HT1080 (cell line): ENCODE measurements at places on chromosomes 16 and 17. TPM values are rescaled to one million over a fixed set of nuclear protein-coding genes. Genes with fewer than 3 reads are reported as not detected.

- no peak for DNase-seq
These were observed 290.4 kb downstream of the FOXL1 start for GRCh38 chr16:86868786-86869185.

- DNase-seq: no peak
These were observed 7.0 kb upstream of the OR2C1 start for GRCh38 chr16:3348547-3349167.

DNA sequence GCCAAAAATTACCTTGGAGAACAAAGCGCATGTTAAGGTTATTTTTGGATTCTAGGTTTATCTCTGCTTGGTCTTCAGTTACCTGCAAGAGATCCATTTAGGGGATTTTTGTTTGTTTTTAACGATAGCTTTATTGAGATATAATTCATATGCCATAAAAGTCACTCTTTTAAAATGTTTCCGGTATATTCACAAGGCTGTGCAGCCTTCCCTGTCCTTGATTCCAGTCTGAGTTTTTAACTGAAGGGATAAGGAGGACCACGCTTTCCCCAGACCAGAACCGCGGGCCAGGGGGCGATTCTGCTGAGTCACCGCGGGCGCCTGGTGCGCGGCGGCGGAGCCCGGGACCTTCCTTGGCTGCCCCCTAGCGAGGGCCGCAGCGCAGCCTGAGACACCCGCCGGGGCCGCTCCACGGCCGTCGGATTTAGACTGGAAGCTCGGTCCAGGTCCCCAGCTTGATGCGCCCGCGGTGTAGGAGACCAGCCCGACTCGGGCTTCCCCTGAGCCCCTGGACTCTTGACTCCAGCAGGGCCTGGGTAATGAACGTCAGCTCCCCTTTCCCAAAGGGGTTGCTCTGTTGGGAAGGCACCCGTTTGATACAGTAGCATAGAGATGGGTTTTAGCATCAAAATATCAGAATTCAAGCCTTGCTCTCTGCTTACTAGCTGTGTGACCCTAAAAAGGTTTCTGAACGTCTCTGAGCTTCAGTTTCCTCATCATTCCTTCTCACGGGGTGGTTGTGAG is 50.0 kb upstream of the STH start:
- DNase-seq: peak; percentile 55

DNA sequence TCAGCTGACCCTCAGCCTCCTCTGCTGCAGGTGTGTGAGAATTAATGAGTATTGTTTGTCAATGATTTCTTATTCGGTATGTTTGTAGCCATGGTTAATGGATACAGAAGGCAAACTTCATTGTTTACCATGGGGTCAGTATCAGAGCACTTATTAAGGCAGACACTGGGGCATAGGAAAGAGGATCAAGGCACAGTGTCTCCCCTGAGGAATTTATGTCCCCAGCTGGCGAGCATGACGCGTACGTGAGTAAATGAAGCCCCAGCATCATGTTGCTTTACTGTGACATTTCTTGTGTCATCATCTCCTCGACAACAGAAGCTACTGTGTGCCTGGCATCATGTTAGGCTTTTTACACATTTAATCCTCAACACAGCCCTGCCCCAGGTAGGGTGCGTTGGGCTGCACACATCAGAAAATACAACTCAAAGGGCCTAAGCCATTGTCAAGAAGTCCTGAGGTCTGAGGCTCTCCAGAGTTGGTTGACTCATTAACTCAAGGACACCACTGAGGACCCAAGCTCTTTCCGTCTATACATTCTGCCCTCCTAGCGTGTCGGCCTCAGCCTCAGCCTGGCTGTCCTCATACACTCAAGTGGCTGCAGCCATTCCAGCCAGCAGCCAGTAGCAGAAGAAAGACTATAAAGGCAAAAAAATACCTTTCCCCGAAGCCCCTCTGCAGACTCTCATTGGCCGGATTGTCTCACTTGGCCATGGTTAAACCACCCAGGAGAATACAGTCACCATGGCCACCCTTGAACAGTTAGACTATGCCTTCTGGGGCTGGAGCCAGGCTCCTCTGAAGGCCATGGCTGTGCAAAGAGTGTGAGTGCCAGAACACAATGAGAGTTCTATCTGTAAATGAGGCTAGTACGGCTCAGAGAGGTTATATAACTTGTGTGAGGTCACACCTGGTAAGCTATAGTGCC is 13.9 kb upstream of the ZCCHC14 start:
- DNase-seq: no peak

DNA sequence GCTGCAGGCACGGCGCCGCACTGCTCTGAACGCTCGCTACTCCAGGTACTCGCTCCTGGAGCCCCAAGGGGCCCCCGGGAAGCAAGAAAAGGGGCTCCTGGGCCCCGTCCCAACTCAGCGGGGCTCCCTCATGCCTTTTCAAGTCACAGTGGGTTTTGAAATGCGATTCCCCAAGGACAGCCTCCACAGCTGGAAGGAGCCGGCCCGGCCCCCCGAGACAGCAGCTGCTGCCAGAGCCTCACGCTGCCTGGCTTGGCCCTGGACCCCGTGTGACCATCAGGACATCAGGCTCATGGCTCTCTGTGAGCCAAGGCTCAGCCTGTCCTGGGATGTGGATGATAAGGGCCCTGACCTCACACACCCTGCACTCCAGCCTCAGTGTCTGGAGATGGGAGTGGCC is 80.6 kb downstream of the LMF1 start:
- no peak for DNase-seq

The NPIPB6 gene
- 0.27 TPM in 1 of 2 replicates, not detected in the other for total RNA-seq

The RAP1GAP2 gene
- 17.5 and 20.2 TPM in 2 replicates for total RNA-seq

The CNGB1 gene
- 0.32 and 0.50 TPM in 2 replicates for total RNA-seq

The CHST4 gene
- total RNA-seq: 0.43 TPM in 1 of 2 replicates, not detected in the other

The CLEC18B gene
- not detected in 2 replicates for total RNA-seq
